ENCODE measurements at places on chromosomes 16 and 17. TPM values are rescaled to one million over a fixed set of nuclear protein-coding genes. Genes with fewer than 3 reads are reported as not detected.

The ACOX1 gene
- total RNA-seq: 94.1 TPM

The ITGB4 gene
- 2.7 TPM for total RNA-seq

The NDEL1 gene
- 47.7 TPM for total RNA-seq

The ZNF652 gene
- total RNA-seq: 35.4 TPM

The TBX2 gene
- 0.47 TPM for total RNA-seq

The CTU2 gene
- total RNA-seq: 15.9 TPM

The ATP2A3 gene
- 1.2 TPM for total RNA-seq

The DLG4 gene
- 131 TPM for total RNA-seq

The CBFA2T3 gene
- total RNA-seq: 1.9 TPM

The PIRT gene
- 0.94 TPM for total RNA-seq

The RNF112 gene
- 31.4 TPM for total RNA-seq

The RCVRN gene
- total RNA-seq: 0.16 TPM

The STX1B gene
- 12.0 TPM for total RNA-seq

The CCL8 gene
- total RNA-seq: 0.16 TPM

The TNS4 gene
- not detected for total RNA-seq

The DOC2B gene
- total RNA-seq: 15.6 TPM

The TXNDC17 gene
- total RNA-seq: 13.3 TPM

The TP53TG3F gene
- not detected for total RNA-seq

The PPY gene
- total RNA-seq: not detected

The OTOP3 gene
- not detected for total RNA-seq

The PMP22 gene
- 12.0 TPM for total RNA-seq

The KRTAP4-4 gene
- total RNA-seq: not detected

The ADCY9 gene
- 9.5 TPM for total RNA-seq

The NUP88 gene
- 73.5 TPM for total RNA-seq

The SLC13A2 gene
- not detected for total RNA-seq

The LRRC75A gene
- 5.6 TPM for total RNA-seq

The KRTAP2-3 gene
- total RNA-seq: not detected

The GRB7 gene
- not detected for total RNA-seq

The CACNG5 gene
- 0.31 TPM for total RNA-seq

The CTF1 gene
- not detected for total RNA-seq

The CCL14 gene
- total RNA-seq: not detected

The MILR1 gene
- 2.2 TPM for total RNA-seq

The KRT33B gene
- not detected for total RNA-seq

The TNRC6C gene
- 23.9 TPM for total RNA-seq

The RAMP2 gene
- total RNA-seq: 14.3 TPM

The KRT24 gene
- total RNA-seq: not detected

The DPEP3 gene
- total RNA-seq: not detected

The AGRP gene
- total RNA-seq: not detected

The FOXN1 gene
- total RNA-seq: not detected

The MYH13 gene
- total RNA-seq: not detected

The PLLP gene
- 1.2 TPM for total RNA-seq

The HAS3 gene
- 6.6 TPM for total RNA-seq

The CA7 gene
- not detected for total RNA-seq

The TERB1 gene
- total RNA-seq: 0.31 TPM

The CES5A gene
- total RNA-seq: 0.16 TPM

The TEDC2 gene
- total RNA-seq: 8.4 TPM

The TP53TG3 gene
- total RNA-seq: not detected

The TBC1D3E gene
- not detected for total RNA-seq

The NPTX1 gene
- total RNA-seq: 19.3 TPM

The RAD51D gene
- 8.6 TPM for total RNA-seq

The TOP3A gene
- total RNA-seq: 38.7 TPM

The C1QTNF8 gene
- not detected for total RNA-seq

The SMIM22 gene
- total RNA-seq: not detected

The MYO15A gene
- total RNA-seq: 2.0 TPM

The BIRC5 gene
- 7.3 TPM for total RNA-seq

The CFAP97D1 gene
- not detected for total RNA-seq
